Airway epithelial cell (primary cell): ENCODE measurements at places on chromosomes 1 and 21. TPM values are rescaled to one million over a fixed set of nuclear protein-coding genes. Genes with fewer than 3 reads are reported as not detected.

The LRRC38 gene
- total RNA-seq = not detected in 2 replicates

The MATN1 gene
- not detected in 2 replicates for total RNA-seq

The HLCS gene
- 8.5 and 17.2 TPM in 2 replicates for total RNA-seq

The BSND gene
- total RNA-seq = not detected in 2 replicates

The PADI1 gene
- 7.9 and 12.2 TPM in 2 replicates for total RNA-seq

The C8A gene
- not detected in 2 replicates for total RNA-seq

The OR2L13 gene
- not detected in 2 replicates for total RNA-seq

The DMBX1 gene
- not detected in 2 replicates for total RNA-seq

The NEK2 gene
- total RNA-seq = 17.3 and 19.6 TPM in 2 replicates

The MTX1 gene
- total RNA-seq = 72.9 and 101 TPM in 2 replicates

The BLACAT1 gene
- total RNA-seq = 1.3 and 1.5 TPM in 2 replicates

The ITLN2 gene
- total RNA-seq = not detected in 2 replicates

The FCAMR gene
- not detected in 2 replicates for total RNA-seq

The S100A1 gene
- total RNA-seq = not detected in 2 replicates

The GJA8 gene
- not detected in 2 replicates for total RNA-seq

The CRYBG2 gene
- 72.4 and 99.7 TPM in 2 replicates for total RNA-seq

The LORICRIN gene
- not detected in 2 replicates for total RNA-seq

The RPTN gene
- 2.0 and 3.0 TPM in 2 replicates for total RNA-seq

The VASH2 gene
- total RNA-seq = 0.05 and 0.49 TPM in 2 replicates

The RHD gene
- not detected in 2 replicates for total RNA-seq

The KCNE2 gene
- not detected in 2 replicates for total RNA-seq

The AMY2A gene
- not detected in 2 replicates for total RNA-seq

The CTSE gene
- 0.28 TPM in 1 of 2 replicates, not detected in the other for total RNA-seq

The TENT5C gene
- 0.19 and 0.42 TPM in 2 replicates for total RNA-seq

The FHAD1 gene
- total RNA-seq = under 0.01 TPM in 1 of 2 replicates, not detected in the other

The CR1L gene
- total RNA-seq = 0.07 TPM in 1 of 2 replicates, not detected in the other

The RAB3B gene
- total RNA-seq = 4.7 and 6.7 TPM in 2 replicates

The FCRL6 gene
- total RNA-seq = not detected in 2 replicates

The SERINC2 gene
- 188 and 258 TPM in 2 replicates for total RNA-seq

The ZNHIT6 gene
- total RNA-seq = 7.9 and 9.6 TPM in 2 replicates

The VWA5B1 gene
- not detected in 2 replicates for total RNA-seq

The TMOD4 gene
- not detected in 2 replicates for total RNA-seq

The DISC1 gene
- 0.99 and 2.8 TPM in 2 replicates for total RNA-seq

The KRTAP13-4 gene
- not detected in 2 replicates for total RNA-seq

The C1QA gene
- total RNA-seq = not detected in 2 replicates

The AGL gene
- 7.0 and 9.9 TPM in 2 replicates for total RNA-seq

The FLG2 gene
- under 0.01 and 0.05 TPM in 2 replicates for total RNA-seq

The ATP5PO gene
- total RNA-seq = 266 and 402 TPM in 2 replicates

The C1orf141 gene
- total RNA-seq = not detected in 2 replicates

The SLC45A3 gene
- 6.2 and 6.7 TPM in 2 replicates for total RNA-seq

The RNU11 gene
- not detected in 2 replicates for total RNA-seq

The FBXO2 gene
- total RNA-seq = 21.9 and 37.3 TPM in 2 replicates

The CRNN gene
- 5.2 and 6.1 TPM in 2 replicates for total RNA-seq

The SH3D21 gene
- 5.8 and 7.6 TPM in 2 replicates for total RNA-seq
